ENCODE measurements at places on chromosomes 6 and 20.

- no peak for DNase-seq
Measured at GRCh38 chr6:156461647-156462046, 315.5 kb upstream of the ARID1B start.

GRCh38 chr6:84492241-84493165 lies 265.1 kb upstream of the CEP162 start:
- DNase-seq, result no peak

DNA sequence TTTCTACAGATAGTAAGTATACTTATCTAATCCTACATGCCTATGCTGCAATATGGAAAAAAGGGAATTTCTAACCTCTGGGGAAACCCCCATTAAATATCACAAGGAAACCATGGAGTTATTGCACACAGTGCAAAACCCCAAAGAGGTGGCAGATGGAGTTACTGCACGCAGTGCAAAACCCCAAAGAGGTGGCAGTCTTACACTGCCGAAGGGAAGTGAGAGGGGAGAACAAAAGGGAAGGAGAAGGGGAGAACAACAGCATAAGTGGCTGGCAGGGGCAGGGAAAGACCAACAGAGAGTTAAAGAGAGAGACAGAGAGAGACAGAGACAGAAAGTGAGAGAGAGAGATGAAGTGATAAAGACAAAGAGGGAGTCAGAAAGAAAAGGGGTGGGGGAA lies 43.8 kb upstream of the EIF2S2 start:
- DNase-seq, result no peak

DNA sequence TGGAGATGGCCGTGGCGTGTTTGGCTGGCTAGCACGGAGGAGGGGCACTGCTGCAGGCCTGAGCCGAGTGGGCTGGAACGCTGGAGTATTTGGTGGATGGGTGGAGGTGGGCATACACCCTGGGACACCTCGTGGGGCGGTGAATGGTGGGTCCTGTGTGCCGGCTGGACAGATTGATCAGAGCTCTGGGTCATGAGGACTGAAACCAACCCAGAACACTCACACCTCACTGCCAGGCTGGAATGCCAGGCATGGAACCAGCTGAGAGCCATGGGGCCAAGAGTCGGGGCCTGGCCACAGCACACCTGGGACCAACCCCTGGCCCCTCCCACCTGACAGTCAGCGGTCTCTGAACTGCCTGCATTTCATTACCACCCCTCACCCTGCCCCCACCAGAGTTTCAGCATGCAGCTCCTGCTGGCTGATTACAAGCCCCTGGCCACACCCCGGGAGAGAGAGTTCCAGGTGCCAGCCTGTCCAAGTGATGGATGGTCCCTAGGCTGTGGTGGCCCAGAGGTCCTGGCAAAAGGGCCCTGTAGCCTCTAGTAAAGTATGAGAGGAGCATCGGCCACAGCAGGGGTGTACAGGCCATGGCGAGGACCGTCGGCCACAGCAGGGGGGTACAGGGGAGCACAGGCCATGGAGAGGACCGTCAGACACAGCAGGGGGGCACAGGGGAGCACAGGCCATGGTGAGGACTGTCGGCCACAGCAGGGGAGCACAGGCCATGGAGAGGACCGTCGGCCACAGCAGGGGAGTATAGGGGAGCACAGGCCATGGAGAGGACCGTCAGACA lies 3.3 kb downstream of the NPBWR2 start:
- no peak for DNase-seq

GRCh38 chr6:90109141-90109540 lies 187.5 kb downstream of the BACH2 start:
- no peak for DNase-seq

- DNase-seq, result peak; percentile 20
Measured at GRCh38 chr6:11732036-11732631, 46.5 kb downstream of the ADTRP start.

DNA sequence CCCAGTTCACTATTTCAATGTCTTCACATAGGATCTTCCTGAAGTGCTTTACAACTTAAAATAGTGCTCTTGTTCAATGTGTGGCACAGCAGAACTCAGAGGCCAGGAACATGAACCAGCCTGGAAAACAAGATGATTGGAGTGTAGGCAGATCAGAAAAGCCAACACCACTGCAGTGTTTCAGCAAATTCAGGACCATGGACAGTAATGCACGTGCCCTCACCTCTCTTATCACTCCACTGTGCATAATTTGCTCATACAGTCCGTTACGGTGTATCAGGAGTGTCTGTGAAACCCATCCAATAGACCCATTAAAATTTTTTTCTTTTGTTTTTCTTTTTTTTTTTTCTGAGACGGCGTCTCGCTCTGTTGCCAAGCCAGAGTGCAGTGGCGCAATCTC lies 27.6 kb upstream of the HACE1 start:
- peak; percentile 59 for DNase-seq

- DNase-seq, result peak; percentile 14
Measured at GRCh38 chr6:12150812-12151432, 138.8 kb downstream of the HIVEP1 start.

- DNase-seq, result peak; percentile 77
Measured at GRCh38 chr6:75386050-75386770, 101.6 kb upstream of the TMEM30A start.

GRCh38 chr20:49701241-49701790 lies 12.4 kb downstream of the B4GALT5 start:
- DNase-seq, result peak; percentile 31

GRCh38 chr20:651713-652614 lies 1.0 kb downstream of the SRXN1 start:
- no peak for DNase-seq

- DNase-seq, result no peak
Measured at GRCh38 chr6:117174835-117175360, 90.5 kb upstream of the VGLL2 start.

GRCh38 chr6:142372348-142372747 lies 70.5 kb downstream of the ADGRG6 start:
- DNase-seq, result peak; percentile 91

GRCh38 chr6:122648726-122649125 lies 38.5 kb downstream of the PKIB start:
- no peak for DNase-seq

DNA sequence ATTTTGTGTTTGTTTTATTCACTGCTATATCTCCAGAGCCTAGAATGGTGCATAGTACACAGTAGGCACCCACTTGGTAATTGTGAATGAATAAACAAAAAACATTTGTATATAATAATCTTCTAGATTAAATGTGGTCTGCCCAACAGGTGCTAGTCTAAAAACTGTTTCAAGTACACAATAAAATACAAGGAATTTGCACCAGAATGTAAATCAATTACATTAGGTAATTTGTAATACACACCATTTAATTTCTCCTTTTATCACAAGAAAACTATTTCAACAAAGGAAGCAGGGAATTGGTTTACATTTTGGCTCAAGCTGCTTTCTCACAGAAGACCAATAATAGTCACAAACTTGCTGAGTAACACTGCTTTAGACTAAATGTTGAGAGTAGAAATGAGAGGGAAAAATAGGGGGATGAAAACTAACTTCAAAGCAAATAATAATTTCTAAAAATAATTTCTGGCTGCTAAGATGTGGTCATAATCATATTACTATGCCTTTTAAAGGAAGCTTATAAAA lies 22.1 kb downstream of the RUNX2 start:
- DNase-seq, result no peak

DNA sequence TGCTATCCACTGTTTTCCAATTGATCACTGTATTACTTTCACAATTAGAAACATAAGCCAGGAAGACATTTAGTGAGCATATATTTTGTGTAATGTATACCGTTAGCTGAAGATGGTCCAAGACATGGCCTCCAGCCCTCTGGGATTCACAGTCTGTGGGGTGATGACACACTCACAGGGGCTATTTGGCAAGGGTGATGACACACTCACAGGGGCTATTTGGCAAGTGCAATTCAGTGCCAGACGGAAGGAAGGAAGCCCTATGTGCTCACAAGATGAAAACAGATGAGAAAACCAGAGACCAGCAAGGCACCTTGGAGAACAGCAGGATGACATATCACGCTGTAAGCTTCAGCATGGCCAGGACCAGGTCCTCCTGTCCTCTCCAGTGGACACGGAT lies 183.7 kb downstream of the MBOAT1 start:
- no peak for DNase-seq

DNA sequence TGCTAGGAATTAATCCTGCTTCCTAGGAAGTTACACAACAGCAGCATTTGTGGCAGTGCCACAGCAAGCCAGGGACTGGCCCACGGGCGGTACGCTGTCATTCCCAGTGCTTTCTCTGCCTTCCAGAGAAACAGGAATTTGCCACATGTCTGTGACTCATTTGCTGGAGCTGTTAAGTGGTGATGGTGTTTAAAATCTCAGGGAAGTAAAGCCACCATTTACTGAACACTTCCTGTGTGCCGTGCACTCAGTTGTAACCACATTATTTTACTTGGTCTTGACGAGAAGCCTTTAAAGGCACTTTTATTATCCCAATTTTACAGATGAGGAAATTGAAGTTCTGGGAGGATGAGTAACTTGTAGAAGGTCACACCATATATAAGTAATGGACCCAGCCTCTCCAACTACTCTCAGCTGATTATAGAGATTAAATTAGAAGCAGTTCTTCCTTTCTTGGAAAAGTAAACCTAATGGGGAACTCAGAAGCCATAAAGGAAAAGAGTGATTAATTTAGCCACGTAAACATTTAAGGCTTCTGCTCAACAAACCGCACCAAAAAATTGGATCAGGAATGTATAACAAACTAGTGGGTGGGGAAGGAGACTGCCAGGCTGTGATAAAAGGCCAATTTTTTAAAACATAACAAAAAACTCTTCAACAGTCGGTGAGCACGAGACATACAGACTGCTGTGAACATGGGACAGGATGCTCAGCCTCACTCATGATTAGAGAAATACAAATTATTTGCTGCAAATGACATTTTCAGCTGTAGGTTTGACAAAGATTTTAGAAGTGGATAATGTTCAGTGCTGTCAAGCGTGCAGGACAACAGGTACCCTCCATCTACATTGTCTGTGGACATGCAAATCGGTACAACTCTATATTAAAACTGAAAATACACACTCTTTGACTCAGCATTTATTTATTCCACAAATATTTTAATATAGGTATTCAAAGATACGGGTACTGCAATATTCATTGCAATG lies 311.2 kb downstream of the NRN1 start:
- peak; percentile 82 for DNase-seq

DNA sequence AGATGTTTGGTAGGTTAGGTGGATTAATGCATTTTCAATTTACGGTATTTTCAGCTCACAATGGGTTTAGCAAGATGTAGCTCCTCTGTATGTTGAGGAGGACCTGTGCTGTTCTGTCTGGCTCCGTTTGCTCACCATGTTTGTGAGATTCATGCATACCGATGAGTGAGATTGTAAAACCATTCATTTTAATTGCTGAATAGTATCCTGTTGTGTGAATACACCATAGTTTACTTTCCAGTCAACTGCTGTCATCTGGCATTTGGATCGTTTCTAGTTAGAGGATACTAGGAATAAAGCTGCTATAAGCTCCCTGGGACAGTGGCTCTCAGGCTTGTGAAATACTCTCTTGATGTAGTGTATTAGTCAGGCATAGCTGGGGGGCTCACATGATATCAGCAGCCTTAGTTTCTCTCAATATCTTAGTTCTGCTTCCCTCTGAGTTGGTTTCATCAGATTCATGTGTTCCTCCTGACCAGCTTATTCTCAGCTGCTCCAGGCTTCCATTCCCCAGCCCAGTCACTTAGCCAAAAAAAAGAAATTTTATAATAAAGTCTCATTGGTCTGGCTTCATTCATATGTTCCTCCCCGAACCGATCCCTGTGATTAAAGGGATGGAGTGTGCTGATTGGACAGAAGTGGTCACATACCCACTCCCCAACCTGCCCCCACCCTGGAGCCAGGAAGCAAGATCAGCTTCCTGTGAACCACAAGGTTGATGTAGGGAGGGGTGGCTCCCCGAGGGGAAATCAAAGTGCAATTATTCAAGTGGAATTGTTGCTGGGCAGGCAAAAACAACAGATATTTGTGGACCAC lies 10.9 kb upstream of the B4GALT5 start:
- peak; percentile 66 for DNase-seq

DNA sequence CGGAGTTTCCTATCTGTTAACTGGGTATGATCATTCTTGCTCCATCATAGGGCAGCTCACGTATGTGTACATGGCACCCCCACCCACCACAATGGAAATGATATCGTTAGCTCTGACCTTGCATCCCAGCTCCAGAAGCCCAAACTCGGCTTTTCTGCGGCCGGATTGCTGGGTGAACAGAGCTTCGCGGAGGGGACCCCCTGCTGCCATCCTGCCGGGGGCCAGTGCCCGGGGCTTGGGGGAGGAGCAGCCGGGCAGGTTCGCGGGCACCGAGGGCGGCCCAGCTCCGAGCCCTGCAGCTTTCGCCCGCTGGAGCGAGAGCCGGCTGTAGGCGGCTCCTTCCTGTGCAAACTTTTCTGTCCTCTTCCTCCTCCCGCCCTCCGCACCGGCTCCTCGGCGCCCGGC lies 24.9 kb upstream of the FUCA2 start:
- DNase-seq, result peak; percentile 42

GRCh38 chr6:128208078-128208477 lies 307.2 kb upstream of the THEMIS start:
- DNase-seq, result peak; percentile 80

DNA sequence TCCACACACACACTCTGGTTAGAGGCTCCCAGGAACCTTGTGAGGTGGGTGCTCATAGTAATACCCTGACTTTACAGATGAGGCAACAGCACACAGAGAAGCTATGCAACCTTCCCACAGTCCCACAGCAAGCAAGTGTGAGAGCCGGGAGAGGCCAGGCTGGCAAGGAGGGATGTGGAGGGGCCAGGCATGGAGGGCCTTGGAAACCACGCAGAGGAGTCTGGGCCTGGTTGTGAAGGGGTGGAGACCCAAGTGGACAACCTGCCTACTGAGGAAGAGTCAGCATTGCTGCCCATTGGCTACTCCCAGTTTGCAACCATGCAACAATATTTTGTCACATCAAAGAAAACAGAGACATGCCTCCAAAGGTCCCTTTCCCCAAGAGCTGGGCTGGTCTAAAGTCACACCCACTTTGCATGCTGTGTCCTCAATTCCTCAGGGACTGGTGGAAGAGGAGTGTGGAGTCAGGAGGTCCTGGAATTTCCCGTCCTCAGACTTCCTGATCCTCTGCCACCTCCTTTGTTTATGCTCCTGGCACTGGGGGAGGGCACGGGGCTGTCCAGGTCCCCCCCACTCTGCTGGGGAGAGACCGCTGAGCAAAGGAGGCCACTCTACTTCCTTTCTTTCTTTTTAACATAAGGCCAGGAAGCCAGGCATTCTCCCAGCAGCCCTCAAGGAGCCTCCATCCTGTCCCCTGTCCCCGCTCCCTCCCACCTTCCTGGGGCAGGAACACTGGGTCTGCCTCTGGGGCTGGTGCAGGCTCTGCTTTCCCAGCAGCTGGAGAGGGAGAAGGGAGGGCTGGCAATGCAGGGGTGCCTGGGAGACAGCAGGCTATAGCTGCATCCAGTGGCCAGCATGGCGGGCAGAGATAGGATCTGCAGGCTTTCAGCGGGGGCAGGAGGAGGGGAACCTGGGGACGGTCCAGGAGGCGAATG lies 68.3 kb downstream of the NOL4L start:
- DNase-seq, result no peak

Data from HT1080 (cell line).